ENCODE measurements at places on chromosomes 4 and X.

DNA sequence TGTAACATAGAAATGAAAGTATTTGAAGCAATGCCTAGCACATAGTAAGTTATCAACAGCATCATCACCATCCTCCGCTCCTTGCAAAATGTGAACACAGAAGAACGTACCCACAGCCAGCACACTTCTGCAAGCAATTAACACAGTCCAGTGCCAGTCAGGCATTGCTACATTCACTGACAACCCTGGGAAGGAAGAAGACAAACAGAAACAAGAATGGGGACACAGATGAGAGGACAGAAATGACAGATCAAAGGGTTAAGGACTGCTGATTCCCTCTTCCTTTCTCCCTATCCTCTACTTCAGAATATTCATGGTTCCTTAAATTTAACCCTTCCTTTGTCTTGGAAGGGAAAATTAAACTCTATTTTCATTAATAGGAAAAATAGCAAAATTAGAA, 53.1 kb downstream of the CHM start:
- DNase-seq = no peak

- DNase-seq = no peak
Observed at GRCh38 chr4:107650251-107650650, 69.8 kb downstream of the PAPSS1 start.

DNA sequence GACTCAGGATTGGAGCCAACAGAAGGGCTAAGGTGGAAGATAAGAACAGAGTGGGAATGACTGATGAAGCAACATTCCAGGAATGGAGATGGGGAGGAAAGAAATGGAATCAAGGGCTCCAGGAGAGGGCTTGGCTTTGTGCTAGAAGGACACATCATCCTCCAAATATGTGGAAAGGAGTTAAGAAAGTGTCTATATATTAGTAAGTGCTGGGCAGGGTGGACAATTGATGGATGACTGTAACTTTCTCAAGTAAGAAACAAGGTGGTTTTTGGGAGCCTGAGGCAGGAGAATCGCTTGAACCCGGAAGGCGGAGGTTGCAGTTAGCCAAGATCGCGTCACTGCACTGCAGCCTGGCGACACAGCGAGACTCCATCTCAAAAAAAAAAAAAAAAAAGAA, 71.6 kb upstream of the NFKB1 start:
- DNase-seq = no peak

- DNase-seq = no peak
Observed at GRCh38 chr4:89000844-89001360, 56.1 kb downstream of the FAM13A start.

DNA sequence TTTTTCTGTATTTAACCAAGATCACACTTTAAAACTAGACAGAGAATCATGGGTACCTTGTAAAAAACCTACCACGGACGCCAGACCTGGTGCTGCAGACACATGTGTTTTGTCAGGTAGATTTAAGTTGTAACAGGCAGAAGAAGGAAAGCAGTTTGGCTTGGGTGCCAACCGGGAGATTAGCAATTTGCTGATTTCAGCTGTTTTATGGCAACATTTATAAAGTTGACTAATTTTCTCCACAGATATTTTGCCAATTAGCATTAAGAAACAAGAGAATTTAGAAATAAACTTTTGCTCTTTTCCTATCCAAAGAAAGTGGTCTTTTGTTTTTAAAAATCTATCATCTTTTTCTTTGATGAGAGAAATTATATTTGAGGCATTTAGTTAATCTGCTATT, 76.3 kb upstream of the STOX2 start:
- DNase-seq = no peak

- no peak for DNase-seq
Observed at GRCh38 chr4:181950372-181951127, 292.7 kb upstream of the TENM3 start.
